NCI-H187 (cell line): ENCODE measurements at places on chromosomes 6 and 20.
A peak's percentile ranks its signal among the peaks of the same experiment; 100 is the strongest.

DNA sequence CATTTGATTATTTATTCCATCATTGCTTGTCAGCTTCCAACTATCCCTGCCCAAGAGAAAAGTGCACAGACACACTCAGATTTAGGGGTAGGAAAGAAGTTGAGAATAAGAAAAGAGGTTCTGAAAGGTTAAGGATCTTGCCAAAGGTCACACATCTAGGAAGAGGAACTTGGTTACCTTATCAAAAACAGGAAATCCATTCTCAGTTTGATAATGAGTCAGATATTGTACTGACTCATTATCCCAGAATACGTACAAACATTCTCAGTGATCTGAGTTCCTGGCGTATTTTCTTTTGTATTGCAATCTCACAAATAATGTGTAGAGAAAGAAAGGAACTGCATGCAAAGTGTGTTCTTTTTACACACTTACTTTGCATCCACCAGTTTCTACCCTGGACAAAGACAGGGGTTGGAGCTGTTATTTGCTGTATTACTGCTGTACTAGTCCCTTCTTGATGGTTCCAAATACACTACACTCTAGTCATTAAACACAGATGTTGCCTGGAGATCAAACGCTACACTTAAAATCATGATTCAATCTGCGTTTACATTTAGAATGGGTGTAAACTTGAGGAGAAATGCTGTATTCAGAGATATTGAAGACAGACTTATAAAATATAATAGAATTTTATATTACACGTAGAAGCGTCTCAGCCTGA is 545.7 kb downstream of the PRKN start:
- no peak for DNase-seq

- no peak for DNase-seq
Observed at GRCh38 chr6:170116636-170117035, 174.2 kb downstream of the DLL1 start.

GRCh38 chr20:60800185-60800584 is 451.9 kb upstream of the CDH4 start:
- no peak for DNase-seq

DNA sequence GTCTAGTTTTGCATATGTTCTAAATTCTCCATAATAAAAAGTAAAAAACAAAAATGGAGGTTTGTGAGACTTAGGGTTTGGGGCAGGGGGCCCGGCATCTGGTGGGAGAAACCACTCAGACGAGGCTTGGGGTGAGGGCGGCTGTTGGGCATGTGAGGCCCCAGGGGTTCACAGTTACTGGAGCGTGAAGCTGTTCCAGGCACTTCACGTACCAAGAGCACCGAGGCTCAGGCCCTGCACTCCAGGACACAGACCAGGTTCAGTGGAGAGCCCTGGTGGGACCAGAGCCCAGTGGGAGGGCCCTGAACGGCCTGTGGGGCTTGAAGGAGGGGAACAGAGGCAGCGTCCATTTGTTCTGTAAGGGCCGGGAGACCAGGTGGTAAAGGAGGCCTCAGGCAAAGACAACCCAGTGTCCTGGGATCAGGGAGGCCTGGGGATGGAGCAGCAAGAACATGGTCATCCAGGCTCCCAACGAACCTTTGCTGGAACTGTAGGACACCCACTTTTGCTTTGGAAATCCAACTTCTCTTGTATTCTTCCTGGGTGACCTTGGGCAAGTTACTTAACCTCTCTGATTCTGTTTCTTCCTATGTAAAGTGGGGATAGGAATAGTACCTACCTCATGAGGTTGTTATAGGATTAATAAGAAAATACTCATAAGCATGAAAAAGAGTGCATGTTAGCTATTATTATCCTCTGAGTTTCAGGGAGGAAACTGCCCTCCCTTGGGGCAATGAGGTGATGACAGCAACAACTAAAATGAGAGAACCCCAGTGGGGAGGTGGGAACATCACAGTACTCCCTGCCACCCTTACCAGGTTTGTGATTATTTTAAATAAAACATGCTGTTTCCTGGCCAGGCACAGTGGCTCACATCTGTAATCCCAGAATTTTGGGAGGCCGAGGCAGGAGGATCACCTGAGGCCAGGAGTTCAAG is 1.1 kb upstream of the FGD2 start:
- peak; percentile 32 for DNase-seq

- DNase-seq: no peak
Observed at GRCh38 chr20:62485062-62485700, 9.4 kb upstream of the GATA5 start.

- DNase-seq: no peak
Observed at GRCh38 chr6:12941422-12941821, 224.9 kb downstream of the PHACTR1 start.

DNA sequence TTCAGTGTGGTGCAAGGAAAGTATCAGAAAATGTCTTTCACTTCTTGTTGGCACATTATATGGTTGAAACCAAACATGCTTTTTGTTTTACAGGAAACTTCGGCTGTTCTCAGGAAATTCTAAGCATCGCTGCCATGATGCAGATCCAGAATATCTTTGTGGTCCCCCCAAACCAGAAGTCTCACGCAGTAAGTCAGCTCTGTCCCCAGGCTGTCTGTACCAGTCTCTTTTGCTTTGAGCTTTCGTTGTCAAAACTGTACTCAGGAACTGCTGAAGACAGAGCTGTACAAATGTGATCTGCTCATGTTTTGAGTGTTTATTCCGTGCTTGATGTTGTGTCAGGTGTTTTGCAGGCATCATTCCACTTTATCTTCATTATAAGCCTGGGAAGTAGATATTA is 59.6 kb downstream of the DHX35 start:
- no peak for DNase-seq

- no peak for DNase-seq
Observed at GRCh38 chr20:684676-685319, 9.2 kb upstream of the SCRT2 start.

DNA sequence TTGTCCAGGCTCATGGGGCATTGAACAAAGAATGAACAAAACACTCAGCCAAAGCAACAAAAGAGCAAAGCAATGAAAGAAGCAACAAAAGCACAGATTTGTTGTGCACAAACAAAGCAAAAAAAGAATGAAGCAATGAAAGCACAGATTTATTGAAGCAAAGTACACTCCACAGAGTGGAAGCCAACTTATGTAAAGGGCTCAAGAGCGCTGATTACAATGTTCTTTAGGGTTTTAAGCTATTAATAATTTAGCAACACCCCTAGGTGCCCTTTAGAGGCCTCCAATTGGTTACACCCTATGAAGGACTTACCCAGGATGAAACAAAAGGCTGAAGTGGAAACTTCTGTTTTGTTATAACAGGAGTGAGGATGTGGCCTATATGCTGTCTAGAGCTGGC is 179.2 kb upstream of the PROKR2 start:
- no peak for DNase-seq

- no peak for DNase-seq
Observed at GRCh38 chr6:100850174-100850573, 31.0 kb downstream of the ASCC3 start.

GRCh38 chr20:41373931-41374920 is 7.6 kb upstream of the EMILIN3 start:
- DNase-seq: no peak

DNA sequence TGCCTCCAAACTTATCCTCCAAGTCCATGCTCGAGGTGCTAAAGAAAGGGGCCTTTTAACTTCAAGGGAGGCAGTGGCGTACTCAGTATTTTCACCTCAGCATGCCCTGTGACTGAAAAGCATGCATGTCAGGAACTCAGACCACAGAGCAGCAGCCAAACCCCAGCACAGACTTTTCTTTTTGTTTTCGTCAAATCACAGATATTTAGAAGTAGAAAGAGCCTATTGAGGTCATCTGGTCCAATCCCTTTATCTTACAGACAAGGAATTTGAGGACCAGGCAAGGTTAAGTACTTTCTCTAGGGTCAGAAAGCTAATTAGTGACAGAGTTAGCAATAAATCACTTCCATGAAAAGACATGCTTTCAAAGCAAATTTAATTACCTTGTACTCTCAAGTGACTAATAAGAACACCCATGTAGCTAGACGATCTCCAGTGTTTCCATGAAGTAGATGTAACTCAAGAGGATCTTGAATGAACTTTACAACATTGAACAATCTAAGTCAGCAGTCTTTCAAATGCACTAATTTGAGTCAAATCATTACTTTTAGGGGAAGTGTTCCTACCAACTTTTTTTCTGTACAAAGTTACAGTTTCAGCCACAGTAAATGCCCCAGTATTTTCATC is 35.9 kb downstream of the MOXD1 start:
- no peak for DNase-seq

DNA sequence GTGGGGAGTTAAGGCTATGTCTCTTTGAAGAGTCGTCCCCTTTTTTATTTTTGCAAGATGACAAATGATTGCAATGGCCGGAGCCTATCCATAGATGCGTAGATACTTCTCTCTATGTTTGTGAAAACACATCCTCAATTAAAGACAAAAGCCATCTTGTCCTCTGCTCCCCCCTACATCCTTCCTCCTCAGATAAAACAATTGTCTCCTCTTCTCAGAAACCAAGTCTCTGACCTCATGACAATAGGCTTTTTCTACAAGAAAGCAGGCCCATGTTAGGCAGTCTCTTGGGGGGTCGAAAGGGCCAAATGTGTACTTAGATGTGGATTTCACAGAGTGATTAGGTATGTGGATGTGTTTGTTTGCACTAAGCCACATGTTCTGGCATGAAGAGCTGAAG is 51.1 kb upstream of the SSTR4 start:
- DNase-seq: no peak
